Mesangial cell (primary cell): ENCODE measurements at places on chromosomes 5 and 9. TPM values are rescaled to one million over a fixed set of nuclear protein-coding genes. Genes with fewer than 3 reads are reported as not detected.

The CDH6 gene
- 137 and 474 TPM in 2 replicates for total RNA-seq

The CENPK gene
- 3.4 and 15.5 TPM in 2 replicates for total RNA-seq

The MYOT gene
- not detected in 2 replicates for total RNA-seq

The TPRN gene
- 9.5 and 9.6 TPM in 2 replicates for total RNA-seq

The SLC6A18 gene
- not detected in 2 replicates for total RNA-seq

The GRXCR2 gene
- not detected in 2 replicates for total RNA-seq

The CCDC192 gene
- not detected in 2 replicates for total RNA-seq

The NPM1 gene
- total RNA-seq: 621 and 828 TPM in 2 replicates

The PTRH1 gene
- 44.1 and 56.1 TPM in 2 replicates for total RNA-seq

The SAXO1 gene
- 0.51 TPM in 1 of 2 replicates, not detected in the other for total RNA-seq
